Activated CD4-positive, alpha-beta memory T cell treated with anti-CD3 and anti-CD28 coated beads, Interleukin-2, amount 10 ng/mL, durations not matched to agents 7 days and 5 days (primary cell): ENCODE measurements at places on chromosomes 3 and 15.

- DNase-seq: no peak
Measured at GRCh38 chr3:50258029-50258680, 10.8 kb upstream of the SEMA3B start.

- DNase-seq: no peak
Measured at GRCh38 chr3:165797551-165797950, 39.7 kb downstream of the BCHE start.

DNA sequence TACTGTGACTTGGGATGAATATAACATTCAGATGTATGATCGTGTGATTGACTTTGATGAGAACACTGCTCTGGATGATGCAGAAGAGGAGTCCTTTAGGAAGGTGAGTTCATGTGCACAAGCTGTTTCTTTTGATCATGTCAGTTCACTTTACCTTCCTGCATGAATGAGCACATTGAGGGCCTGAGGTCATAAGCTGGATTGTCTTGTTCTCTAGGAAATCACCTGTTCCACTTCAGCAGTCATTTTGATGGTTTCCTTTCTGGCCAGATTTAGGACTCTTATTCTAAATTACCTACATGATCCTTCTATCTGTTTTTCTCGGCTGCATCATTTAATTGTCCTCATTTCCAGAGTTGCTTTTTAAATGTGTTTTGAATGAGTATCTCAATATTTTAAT is 4.1 kb downstream of the RCN2 start:
- DNase-seq: no peak

DNA sequence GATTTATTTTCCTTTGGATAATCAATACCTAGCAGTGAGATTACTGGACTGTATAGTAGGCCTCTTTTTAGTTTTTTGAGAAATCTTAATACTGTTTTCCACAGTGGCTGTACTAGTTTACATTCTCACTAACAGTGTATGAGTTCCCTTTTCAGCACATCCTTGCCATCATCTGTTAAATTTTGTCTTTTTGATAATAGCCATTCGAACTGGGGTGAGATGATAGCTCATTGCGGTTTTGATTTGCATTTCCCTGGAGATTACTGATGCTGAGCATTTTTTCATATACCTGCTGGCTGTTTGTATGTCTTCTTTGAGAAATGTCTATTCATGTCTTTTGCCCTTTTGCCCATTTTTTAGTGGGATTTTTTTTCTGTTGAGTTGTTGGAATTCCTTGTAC is 210.8 kb downstream of the CGGBP1 start:
- no peak for DNase-seq

- DNase-seq: no peak
Measured at GRCh38 chr15:88710027-88710715, 71.4 kb downstream of the ISG20 start.

DNA sequence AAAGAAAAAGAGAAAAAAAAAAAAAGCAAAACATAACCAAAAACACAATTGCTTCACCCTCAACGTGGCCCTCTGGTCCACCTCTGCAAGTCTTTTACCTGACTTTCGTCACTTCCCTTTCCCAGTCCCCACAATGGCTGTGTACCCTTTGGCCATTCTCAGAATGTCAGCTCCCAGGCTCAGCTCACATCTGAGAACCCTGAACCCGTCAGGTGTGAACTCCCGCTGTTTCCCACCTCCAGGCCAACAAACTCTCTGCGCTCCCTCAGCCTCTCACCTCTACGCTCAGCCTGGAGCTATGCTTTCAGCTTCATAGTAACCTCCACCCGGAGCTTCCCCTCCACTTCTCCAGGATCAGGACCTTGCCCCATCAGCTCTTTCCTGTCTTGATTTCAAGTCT is 23.6 kb downstream of the ZSCAN2 start:
- no peak for DNase-seq

DNA sequence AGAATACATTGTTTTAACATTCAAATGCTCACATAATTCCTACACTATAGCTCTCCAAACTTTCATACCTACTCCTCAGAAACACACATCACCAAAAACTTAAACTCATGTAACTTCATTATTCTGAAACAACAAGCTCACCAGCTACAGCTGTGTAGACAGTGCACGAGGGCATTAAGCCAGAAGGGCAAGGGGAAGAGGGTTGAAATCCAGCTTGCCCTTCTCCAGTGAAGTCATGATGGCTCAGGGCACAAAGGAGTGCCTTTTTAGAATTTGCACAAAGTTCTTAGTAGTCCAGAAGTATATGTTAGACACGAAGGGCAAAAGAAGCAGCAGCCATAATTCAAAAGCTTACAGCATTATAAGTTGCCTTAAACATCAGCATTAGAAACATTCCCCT is 8.6 kb downstream of the SLC12A6 start:
- no peak for DNase-seq

DNA sequence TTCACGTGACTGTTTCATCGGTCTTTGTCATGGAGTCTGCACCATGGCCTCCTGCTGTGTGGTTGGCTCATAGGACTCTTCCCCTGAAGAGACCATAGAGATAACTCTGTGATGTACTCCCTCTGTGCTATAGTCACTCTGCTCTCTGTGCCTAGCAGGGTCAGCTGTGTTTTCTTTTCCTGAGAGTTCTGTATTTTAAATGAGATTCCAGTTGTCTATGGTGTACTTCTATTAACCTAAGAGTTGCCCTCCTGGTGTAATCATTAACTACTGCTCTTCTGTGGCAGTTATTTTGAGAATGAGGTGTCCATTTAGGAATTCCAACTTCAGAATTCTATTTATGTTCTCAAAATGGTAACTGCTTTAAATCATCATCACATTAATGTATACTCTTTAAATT is 114.5 kb upstream of the ARPP21 start:
- DNase-seq: no peak

DNA sequence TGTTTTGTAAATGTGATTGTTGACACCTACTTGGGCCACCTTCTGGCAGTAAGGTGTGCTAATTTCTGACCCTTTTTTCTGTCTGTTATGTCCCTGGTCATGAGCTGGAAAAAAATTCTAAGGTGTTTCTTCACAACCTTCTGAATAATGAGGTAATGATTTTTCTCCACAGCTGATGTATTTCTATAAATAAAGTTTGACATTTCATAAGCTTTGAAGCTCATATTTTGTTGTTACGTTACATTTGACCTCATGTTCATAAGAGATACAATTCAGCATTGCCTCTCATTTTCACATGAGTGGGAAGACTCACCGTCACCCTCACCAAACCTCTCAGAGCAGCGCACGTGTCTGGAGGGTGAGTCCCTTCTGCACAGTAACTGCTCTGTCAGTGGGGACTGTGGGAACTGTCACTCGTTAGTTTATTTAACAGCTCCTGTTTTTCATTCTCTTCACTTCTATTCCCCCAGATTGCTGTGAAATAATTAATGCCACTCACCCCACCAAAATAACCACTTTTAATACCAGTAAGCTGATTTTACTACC is 140.9 kb downstream of the PLCL2 start:
- DNase-seq: no peak

GRCh38 chr15:84647726-84648125 is 6.4 kb downstream of the WDR73 start:
- no peak for DNase-seq

DNA sequence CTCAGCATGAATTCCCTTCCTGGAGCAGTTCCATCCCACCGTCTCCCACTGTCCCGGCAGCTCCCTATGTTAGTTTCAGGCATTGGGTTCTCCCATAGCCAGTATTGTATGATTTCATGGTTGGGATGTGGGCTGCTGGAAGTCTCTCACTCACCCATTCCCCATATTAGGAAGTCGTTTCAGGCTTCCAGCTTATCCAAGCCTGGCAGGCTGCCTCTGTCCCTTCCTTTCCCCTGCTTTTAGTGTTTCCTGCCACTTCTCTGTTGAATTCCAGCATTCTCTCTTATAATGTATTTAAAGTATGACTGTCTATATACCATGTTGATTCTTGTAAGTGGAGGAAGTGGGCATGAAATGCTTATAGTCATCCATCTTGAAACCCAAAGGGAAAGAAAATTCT is 309.7 kb upstream of the RBMS3 start:
- DNase-seq: no peak

- no peak for DNase-seq
Measured at GRCh38 chr15:29032229-29032625, 146.5 kb downstream of the APBA2 start.

DNA sequence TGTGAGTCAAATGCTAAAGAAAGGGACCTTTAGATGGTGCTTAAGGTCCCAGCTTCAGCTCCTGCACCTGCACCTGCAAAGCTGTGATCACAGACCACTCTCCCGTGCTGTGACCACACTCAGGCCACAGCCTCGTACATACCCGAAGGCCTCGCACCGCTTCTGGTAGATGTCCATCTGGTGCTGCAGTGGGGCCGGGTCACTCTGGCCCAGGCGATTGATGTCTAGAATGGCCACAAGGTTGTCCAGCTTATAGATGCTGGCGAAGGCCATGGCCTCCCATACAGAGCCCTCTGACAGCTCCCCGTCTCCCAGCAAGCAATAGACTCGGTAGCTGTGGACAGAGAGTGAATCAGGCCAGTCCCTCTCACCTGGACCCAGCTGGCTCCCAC is 21.0 kb downstream of the TKT start:
- no peak for DNase-seq

DNA sequence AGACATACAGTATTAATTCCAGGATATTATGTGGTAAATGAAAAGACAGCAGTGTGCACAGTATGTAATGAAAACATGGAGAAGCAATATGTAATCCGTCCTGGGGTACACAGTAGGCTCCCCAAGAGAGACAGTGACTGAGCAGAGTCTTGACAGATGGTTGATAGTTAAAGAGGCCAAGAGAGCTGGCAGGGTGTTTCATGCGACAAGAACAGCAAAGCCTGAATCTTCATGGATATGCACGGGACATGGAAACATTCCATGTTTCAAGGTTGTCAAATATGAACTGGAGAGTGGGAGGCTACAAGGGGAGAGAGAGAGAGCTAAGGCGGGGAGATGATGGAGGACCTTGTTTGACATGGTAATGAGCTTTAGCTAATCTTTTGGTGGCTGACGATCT is 338.4 kb downstream of the IL5RA start:
- no peak for DNase-seq

GRCh38 chr3:100984308-100984707 is 8.9 kb downstream of the ABI3BP start:
- DNase-seq: no peak

- DNase-seq: no peak
Measured at GRCh38 chr3:121883507-121883906, 10.7 kb upstream of the SLC15A2 start.

GRCh38 chr3:187623285-187623814 is 46.8 kb downstream of the SST start:
- no peak for DNase-seq

GRCh38 chr3:143167969-143168854 is 48.6 kb downstream of the CHST2 start:
- DNase-seq: no peak

- no peak for DNase-seq
Measured at GRCh38 chr3:69612791-69613190, 126.5 kb upstream of the MITF start.

- no peak for DNase-seq
Measured at GRCh38 chr3:16330351-16330750, 65.3 kb downstream of the OXNAD1 start.

GRCh38 chr15:37758412-37758811 is 176.0 kb upstream of the TMCO5A start:
- no peak for DNase-seq

DNA sequence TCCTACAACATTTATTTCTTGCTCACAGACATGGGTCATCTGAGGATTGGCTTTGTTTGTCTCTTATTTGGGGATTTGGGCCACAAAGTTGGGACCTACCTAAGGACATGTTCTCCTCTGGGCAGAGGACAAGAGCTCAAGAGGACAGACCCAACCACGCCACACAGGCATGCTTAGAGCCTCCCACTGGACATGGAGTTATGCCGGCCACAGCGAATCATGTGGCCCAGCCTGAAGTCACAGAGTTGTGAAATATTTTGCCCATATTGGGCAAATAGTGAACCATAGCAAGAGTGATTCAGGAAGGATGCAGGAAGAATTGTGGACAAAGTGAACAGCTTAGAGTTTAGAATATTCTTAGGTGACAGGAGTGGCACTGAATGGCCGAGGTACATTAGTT is 9.9 kb downstream of the TRAK1 start:
- DNase-seq: no peak
